Esophagus muscularis mucosa (tissue), 4 donors: ENCODE measurements at places on chromosomes 7 and 10. TPM values are rescaled to one million over a fixed set of nuclear protein-coding genes. Genes with fewer than 3 reads are reported as not detected.

The CLRN3 gene
- total RNA-seq, result not detected

The KNDC1 gene
- total RNA-seq, result 1.2 TPM

The NSUN5 gene
- 31.1 TPM for total RNA-seq

The DRGX gene
- total RNA-seq, result not detected

DNA sequence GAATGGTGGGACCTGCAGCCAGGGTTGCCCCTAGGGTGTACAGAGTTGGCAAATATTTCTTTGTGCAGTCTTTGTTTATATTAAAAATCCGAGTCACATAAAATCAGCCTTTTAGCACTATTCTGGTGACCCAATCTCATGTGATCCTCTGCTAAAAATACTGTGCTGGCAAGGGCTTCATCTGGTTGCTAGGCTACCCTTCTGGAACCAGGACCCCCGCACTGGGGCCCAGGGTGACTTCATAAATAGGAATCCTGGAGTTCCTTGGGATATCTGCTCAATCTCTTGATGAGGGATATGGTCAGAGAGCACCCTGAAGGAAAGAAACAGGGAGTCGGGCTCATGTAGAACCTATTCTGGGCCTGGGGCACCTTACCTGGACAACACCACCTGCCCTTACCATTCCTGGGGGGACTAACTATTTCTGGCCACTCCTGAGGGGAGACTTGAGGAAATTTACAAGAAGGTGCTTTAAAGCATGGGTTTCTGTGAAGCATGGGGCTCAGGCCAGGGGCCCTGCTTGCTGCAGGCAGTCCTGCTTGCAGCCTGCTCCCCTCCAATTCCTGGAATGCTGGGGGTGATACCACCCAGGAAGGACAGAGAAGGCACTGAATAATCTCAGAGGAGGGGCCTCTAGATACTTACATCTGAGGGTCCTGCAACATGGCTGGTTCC, 44.7 kb downstream of the SH2D4B start:
- H3K4me3 ChIP-seq, result no peak overlapping the region
- H3K27ac ChIP-seq, result no peak overlapping the region
- no peaks in the 10 kb centered on the region for H3K36me3 ChIP-seq

GRCh38 chr10:72007246-72007892, 43.2 kb downstream of the CHST3 start:
- H3K27me3 ChIP-seq, result no peaks in the 10 kb centered on the region
- peaks cover 64% of the 10 kb centered on the region for H3K4me1 ChIP-seq
- no peak for DNase-seq
- no peak overlapping the region for H3K4me3 ChIP-seq

- H3K36me3 ChIP-seq, result no peaks in the 10 kb centered on the region
- peak; percentile 45 for DNase-seq
- H3K4me1 ChIP-seq, result no peaks in the 10 kb centered on the region
- H3K4me3 ChIP-seq, result no peak overlapping the region
- H3K27ac ChIP-seq, result no peak overlapping the region
These were observed 62.4 kb upstream of the SORCS3 start for GRCh38 chr10:104578671-104579070.

DNA sequence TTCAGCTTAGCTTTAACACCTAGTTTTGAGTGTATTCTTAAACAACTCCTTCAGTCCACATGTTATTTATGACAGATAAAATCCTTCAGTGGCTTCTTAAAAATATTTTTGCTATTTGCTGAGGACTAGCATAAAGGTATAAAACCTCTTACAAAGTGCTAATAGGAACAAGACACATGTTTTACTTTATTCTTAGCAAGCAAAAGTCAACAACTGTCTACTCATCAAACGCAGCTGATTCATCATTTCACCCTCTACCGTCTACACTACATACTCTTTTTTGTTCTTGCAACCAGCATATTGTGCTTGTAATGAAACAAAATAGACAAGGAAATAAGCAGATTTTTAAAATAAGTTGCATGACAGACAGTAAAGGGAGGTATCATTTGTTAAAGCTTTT, 319.7 kb downstream of the SNX13 start:
- no peak overlapping the region for H3K27ac ChIP-seq
- no peak overlapping the region for H3K4me3 ChIP-seq
- no peaks in the 10 kb centered on the region for H3K27me3 ChIP-seq
- no peaks in the 10 kb centered on the region for H3K36me3 ChIP-seq
- DNase-seq, result no peak

DNA sequence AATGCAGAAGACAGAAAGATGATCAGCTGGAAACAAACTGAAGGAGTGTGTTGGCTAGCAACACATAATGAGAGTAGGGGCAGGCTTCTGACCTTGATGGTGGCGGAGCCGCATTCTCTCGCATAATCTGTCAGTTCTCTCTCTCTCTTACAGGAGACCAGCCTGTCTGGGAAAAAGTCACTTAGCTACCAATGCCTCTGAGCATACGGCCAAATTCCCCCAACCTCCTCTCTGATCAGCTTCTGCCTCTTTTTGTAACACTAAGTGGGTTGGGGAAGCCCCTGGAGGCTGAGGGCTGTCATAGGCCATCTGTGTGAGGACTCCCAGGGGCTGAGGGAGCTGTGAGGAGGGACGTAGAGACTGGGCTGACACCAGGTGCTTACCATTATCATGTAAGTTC, 104.6 kb downstream of the HIPK2 start:
- no peaks in the 10 kb centered on the region for H3K27me3 ChIP-seq
- peaks cover 17% of the 10 kb centered on the region for H3K4me1 ChIP-seq
